ENCODE measurements at places on chromosomes 5 and 9.

GRCh38 chr9:93305497-93306020 lies 121.6 kb downstream of the WNK2 start:
- DNase-seq: no peak

DNA sequence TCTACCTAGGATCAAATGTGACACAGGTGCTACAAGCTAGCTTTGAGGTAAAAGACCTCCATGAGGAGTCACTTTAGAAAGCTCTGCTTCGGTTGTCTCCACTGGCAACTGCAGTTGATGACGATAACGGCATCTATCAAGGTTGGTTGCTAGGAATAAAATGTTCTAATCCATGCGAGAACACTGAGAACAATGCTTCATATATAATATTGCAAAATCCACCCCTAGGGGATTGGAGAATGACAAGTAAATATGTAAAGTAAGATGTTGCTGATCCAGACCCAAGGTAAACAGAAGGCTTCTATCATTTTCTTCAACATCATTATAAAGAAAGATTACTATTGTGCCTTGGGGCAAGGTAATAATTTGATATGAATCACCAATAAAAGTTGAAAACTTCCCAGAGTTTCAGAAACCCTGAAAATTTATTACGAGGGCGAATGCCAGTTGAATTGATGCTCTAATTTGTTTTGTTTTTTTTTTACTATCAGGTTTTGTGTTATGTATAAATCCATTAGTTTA lies 1003.4 kb downstream of the CDH18 start:
- no peak for DNase-seq

DNA sequence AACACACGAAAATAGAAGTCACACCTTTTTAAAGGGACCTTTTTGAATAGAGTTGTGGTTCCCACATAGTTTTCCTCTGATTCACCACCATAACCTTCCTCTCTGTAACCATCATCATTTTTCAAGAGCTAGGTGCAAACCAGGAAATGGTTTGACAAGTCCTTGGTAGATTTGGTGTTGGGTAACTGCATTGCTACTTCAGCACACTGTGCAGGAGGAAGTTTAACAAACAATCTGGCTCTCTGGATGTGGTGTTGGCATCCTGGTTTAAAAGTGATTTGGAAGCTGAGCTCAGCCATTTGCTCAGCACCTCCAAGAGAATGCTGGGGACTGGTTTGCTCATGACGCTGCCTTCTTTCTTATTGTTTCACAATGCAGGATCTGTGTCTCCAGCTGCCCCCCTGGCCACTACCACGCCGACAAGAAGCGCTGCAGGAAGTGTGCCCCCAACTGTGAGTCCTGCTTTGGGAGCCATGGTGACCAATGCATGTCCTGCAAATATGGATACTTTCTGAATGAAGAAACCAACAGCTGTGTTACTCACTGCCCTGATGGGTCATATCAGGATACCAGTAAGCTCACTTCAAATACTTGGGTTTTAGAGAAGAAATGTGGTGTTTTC lies 213.1 kb downstream of the RFK start:
- no peak for DNase-seq

- no peak for DNase-seq
Observed at GRCh38 chr9:136941231-136942111, 3.1 kb downstream of the FBXW5 start.

- DNase-seq: no peak
Observed at GRCh38 chr5:129499208-129499852, 39.2 kb downstream of the ADAMTS19 start.

GRCh38 chr9:92970467-92970923 lies 23.2 kb downstream of the FGD3 start:
- DNase-seq: no peak

GRCh38 chr5:88984040-88984439 lies 101.1 kb upstream of the MEF2C start:
- DNase-seq: no peak

- DNase-seq: no peak
Observed at GRCh38 chr5:62432621-62433064, 20.1 kb downstream of the IPO11 start.

- DNase-seq: no peak
Observed at GRCh38 chr5:97751540-97751939, 568.5 kb upstream of the RIOK2 start.

DNA sequence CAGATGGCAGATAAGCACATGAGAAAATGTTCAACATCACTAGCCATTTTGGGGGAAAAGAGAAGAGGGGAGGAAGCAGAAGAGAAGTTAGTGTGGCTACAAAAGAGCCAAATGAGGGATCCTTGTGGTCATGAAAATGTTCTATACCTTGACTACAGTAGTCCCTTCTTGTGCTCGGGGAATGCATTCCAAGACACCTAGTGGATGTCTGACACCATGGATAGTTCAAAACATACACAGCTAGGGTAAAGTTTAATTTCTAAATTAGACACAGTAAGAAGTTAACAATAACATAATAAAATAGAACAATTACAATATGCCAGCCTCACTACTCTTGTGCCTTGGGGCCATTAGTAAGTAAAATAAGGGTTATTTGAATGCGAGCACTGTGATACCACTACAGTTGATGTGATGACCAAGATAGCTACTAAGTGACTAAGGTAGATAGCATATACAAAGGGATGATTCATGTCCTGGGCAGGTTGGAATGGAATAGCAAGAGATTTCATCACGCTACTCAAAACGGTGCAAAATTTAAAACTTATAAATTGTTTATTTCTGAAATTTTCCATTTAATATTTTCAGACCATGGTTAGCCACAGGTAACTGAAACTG lies 344.1 kb downstream of the NR2F1-AS1 start:
- no peak for DNase-seq

DNA sequence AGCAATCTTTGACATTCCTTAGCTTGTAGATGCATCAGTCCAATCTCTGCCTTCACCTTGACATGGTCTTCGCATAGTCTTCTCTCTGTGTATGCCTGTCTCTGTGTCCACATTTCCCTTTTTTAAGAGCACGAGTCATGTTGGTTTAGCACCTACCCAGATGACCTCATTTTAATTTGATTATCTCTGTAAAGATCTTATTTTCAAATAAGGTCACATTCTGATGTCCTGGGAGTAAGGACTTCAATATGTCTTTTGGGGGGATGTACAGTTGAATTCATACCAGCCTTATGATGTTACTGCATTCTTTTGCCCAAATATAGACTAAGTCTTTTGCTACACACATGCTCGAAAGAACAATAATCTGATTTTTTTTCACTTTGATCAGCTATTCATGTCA lies 6.9 kb downstream of the KCTD16 start:
- DNase-seq: no peak

DNA sequence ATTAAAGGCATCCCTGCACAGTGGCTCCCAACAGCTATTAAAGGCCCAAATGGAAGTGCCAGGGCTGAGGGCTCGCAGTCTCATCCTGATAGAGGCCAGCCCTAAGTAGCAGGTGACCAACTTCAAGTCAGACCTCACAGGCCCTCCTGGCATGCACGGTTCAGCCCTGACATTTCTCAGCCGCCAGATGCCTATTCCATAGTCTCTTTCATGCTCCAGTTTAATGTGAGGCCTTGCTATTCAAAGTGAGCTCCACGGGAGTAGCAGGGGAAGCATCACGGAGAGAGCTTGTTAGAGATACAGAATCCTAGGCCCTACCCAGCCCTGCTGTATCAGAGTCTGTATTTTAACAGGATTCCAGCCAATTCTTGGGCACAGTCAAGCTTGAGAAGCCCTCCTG lies 11.1 kb downstream of the LHFPL2 start:
- no peak for DNase-seq

- DNase-seq: no peak
Observed at GRCh38 chr9:128190013-128190412, 1.4 kb downstream of the CIZ1 start.

DNA sequence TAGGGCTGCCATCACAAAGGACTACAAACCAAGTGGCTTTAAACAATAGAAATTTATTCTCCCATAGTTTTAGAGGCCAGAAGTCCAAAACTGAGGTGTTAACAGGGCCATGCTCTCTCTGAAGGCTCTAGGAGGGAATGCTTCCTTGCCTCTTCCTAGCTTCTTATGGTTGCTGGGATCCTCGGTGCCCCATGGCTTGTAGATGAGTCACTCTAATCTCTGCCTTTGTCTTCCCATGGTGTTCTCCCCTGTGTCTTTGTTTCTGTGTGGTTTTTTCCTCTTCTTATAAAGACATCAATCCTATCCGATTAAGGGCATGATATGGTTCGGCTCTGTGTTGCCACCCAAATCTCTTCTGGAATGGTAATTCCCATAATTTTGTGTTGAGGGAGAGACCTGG lies 178.8 kb upstream of the NREP start:
- DNase-seq: no peak

- no peak for DNase-seq
Observed at GRCh38 chr5:125302577-125302976, 556.1 kb upstream of the ZNF608 start.

DNA sequence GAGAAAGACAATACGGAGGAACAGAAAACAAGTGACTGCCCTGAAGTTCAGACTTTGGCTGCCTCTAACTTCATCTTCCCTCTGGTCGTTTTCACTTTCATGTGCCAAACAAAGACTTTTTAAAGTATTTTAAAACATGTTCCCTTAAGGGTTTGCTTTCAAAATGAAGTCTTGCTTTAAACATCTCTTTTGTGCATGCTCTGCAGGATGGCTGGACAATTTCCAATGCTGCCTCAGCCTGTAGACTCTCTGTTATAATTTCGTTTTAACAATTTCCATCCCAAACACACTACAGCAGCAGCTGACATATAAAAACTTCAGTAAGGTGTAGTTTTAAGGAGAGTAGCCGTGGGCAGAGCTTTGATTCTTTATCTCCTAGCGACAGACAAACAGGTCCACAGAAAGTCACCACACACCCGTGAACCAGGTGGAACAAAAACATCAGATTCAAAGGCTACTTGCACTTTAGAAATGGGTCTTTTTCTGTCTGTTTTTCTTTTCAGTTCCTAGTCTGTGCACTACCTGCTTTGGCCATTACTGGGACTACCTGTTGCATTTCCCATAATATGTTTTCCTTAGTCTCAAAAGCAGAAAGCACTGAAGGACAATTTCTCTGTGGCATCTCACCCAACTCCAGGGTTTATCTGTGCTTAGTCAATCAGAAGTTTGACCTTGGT lies 308.9 kb downstream of the DTWD2 start:
- DNase-seq: no peak

DNA sequence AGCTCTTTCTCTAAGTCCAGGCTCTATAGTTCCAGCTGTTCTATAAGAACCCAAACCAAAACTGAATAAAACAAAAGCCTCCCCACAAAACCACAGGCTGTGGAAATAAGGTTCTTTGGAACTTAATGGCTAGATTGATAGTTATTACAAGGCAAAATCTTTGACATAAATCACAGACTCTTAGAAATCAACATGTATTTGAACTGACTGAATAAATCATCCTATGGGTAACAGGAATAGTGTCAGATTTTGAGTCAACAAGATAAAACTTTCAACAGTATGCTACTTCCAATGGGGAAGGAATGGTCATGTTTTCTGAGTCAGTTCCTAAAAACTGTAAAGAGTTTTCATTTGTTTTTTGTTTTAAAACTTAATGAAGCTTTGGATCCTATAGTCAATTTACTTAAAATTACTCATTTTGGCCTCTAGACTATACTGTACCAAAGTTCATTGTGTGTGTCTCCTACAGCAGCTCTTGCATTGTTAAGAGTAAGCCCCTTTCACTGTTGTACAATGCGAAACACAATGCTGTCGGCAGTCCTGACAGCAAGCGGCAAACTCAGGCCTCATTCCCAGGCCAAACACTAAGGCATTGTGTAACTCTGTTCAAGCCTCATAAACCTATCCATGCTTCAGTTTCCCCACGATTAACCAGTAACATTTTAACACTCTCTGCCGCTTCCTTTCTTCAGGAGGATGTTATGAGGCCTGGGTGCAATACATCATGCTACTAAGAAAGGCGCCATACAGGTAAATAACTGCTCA lies 134.1 kb downstream of the ARL15 start:
- DNase-seq: no peak

GRCh38 chr9:90741036-90741435 lies 60.6 kb upstream of the SYK start:
- DNase-seq: no peak

GRCh38 chr9:22010866-22011625 lies 1.9 kb upstream of the CDKN2B start:
- DNase-seq: no peak

DNA sequence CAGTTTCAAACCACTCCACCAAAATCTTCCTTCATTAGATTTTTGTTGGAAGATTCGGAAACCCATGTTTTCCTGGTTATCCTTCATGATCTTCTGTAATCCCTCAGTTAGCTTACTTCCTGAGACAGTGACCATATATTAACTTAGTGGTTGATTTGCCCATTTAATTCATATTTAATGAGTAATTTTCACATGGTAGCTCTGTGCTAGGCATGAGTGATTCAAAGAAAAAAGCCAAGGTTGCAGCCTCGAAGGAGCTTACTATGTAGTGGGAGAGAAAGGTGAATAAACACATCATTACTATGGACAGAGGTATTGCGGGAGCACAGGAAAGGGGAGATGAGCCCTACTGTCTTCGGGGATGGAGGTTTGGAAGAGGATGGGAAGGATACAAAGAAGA lies 158.5 kb downstream of the TLE1 start:
- no peak for DNase-seq

DNA sequence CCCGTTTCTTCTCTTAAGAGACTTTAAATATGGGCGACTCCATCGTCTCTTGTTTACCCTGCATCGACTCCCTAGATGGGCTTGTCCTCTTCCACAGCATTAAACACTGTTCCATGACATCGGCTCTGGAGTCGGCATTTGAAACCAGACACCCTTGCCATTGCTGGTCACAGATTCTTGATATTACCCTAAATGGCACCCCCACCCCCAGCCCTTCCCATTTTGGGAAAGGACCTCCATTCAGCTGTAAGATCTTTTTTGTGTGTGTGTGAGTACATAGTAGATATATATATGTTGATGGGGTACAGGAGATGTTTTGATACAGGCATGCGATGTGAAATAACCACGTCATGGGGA lies 51.1 kb upstream of the SH3PXD2B start:
- no peak for DNase-seq

- DNase-seq: no peak
Observed at GRCh38 chr5:139394123-139394653, 716 bp downstream of the PROB1 start.
